ENCODE measurements at places on chromosomes 7 and 10.

DNA sequence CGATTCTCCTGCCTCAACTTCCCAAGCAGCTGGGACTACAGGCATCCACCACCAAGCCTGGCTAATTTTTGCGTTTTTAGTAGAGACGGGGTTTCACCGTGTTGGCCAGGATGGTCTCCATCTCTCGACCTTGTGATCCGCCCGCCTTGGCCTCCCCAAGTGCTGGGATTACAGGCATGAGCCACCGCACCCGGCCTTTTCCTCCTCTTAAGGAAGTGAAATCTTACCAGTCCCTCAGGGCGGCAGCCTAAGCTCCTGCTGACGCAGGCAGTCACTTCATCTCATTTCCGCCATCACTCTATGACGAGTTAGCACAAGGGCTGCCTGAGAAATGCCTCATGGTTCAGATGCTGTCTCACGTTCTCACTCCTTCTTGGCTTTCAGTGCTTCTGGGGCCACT is 246.0 kb upstream of the SHH start:
- DNase-seq: no peak

DNA sequence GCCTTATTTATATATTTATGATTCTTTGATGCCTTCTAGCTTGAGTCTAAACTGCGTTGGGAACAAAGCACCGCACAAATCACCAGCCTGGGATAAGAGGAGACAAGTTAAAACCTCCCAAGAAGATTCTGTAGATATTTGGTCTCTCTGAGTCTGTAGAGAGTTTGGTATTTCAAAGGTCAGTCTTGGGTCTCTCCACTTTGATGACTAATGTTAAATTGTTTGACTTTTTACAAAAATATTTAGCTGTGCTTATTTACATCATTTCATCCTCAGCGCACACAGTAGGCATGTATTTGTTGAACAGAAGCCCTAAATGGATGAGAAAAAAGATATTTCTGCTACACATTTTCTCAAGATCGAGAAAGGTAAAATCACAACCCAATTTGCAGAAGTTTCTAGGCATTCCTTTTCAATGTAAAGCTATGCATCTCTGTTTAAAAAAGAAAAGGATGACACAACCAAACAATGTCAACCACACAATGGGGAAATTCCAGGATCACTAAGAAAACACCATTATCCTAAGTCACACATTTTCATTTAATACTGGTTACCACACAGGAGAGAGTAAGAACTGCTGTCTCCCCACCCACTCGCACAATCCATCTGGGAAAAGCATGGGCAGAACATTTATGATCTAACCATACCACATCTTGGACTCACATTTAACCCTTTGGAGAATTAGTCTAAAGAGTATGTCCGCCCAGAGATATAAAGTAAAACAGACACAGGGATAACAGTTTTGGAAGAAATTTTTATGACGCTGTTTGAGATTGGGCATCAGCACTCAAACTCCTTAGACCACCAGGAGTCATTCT is 4.4 kb downstream of the CDK6 start:
- peak; percentile 86 for DNase-seq

- peak; percentile 6 for DNase-seq
These were observed 686 bp downstream of the ABI1 start for GRCh38 chr10:26860102-26860442.

DNA sequence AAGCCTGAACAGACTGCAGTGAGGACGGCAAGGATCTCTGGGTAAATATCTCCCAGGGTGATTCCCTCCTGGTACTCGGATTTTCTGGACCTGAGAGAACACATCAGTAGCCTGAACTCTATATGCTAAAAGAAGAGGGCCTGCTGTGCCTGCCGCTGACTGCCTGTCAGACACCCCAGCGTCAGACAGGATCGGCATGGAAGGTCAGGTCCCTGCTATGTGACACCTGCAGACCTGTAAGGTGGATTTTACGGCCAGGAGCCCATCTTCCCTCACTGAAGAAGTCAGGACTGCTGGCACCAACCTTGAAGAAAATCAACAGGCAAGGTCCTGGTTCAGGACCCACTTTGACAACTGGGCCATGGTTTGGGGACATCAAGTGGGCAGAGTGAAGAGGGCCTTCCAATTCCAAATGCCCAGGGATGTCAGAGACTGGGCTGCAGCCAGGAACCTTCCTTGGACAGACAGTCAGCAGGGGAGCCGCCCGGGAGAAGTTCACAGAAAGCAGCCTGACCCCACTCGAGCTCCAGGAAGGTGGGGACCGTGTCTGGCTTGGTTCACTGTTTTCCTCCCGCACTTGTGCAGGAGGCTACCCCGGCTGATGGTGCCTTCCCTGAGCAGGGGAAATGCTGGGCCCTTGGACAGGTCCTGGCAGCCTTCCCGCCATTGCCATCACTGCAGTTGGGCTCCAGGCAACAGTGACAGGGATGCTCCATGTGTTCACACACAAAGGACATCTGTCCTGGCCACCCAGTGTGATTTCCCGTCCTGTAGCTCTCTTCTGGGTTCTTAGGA is 91.8 kb upstream of the LANCL2 start:
- DNase-seq: no peak

DNA sequence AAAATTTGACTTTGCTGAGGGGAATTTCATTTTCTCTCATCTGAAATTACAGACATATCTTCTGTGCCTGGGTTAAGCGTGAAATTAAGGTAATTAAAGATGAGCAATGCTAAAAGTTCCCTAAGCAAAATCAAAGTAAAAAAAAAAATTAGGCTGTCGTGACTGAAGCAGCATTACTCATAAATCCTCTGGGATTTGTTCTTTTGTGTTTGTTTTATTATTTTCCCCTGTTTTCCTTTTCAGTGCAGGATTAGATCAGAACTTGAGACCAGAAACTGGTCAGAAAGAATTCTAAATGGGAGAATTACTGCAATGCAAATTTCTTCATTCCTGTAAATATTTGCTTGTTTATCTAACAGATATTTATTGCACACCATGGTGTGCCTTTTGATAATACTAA is 141.4 kb upstream of the BET1 start:
- DNase-seq: no peak

DNA sequence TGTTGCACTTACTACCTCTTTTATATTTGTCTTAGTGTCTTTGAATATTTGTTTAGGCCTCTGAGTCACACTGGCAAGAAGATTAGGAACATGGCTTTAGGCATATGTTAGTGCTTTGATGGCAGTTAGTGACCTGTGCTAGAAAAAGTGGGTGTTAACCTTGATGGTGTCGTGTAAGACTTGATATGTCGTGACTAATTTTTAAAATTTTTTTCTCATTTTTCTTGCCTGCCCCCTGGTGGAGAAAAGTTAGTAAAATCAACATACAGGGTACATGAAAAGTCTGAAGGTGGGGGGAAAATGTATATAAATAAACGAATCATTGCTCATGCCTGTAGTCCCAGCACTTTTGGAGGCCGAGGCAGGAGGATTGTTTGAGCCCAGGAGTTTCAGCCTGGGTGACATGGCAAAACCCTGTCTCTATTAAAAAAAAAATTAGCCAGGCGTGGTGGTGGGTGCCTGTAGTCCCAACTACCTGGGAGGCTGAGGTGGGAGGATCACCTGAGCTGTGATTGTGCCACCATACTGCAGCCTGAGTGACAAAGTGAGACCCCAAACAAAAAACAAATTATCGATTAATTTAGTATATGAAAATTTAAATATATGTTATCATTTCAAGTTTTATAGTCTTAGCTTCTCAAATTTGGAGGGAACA is 44.6 kb downstream of the TAX1BP1 start:
- no peak for DNase-seq

DNA sequence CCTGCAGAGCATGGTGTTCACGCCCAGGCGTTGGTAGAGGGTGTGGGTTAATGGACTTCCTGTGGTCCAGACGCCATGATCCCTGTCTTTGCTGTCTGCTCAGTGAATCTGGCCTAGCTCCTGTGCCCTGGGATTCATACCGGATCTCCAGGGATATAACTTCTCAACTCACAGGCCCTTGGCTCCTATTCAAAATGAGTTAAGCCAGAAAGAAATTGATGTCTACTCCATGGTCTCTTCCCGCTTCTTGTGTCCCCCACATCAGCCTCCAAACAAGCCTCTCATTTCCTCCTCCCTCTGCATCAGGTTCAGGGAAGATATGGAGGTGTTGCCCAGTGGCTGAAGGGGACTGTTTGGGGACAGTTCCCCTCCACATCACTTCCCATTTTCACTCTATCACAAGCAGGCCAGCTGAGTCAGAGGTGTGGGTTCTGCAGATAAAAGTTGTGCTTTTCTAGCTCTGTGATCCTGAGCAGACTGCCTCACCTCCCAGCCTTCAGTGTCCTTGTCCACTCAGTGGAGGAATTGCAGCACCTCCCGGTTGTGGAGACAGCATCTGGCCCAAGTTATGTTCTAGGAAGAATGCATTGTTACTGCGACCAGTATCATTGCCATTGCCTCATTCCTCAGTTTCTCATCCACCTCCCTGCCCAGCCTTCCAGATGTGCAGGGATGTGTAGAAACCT is 22.5 kb downstream of the AKR1E2 start:
- DNase-seq: no peak

- no peak for DNase-seq
These were observed 3.3 kb upstream of the OR6V1 start for GRCh38 chr7:143048827-143049226.

DNA sequence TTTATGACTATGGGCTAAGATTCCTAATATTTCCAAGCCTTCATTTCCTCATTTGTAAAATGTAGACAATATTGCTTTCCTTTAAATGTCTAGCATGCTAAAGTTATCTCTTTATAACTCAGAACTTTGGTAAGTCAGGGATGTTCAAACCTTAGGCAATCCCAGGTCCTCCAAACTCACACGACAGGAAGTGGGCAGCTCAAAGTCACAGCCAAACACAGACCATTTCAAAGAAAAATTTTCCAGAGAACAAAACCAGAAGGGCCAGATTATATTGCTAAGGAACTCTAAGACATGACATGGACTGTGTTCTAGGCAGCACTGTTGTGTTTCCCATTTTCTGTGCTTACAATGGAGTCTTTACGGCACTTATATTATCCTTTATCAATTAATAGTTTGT is 87.8 kb upstream of the DYNC1I1 start:
- DNase-seq: no peak

GRCh38 chr10:126268013-126268920 is 120.0 kb downstream of the ADAM12 start:
- no peak for DNase-seq

DNA sequence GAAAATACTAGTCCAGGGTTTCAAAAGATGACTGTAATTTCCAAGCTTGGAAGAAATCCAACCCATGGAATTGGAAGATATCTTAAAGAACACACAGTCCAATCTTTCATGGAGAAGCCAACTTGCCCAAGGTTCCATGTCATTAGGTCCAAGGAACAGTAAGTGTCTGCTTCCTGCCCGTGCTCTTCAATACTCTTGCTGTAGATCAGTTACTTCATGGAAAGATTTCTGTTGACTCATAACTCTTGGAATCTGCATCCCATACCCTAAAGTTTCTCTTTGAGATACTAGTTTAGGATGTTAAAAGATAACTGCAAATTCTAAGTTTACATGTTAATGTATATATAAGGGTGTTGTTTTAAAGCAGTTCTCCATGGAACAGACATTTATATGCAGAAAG is 127.9 kb upstream of the SLC13A1 start:
- no peak for DNase-seq

GRCh38 chr10:67783606-67784294 is 54.2 kb downstream of the DNAJC12 start:
- DNase-seq: no peak

- no peak for DNase-seq
These were observed 27.6 kb upstream of the LAMB1 start for GRCh38 chr7:108030516-108030915.

GRCh38 chr7:121343302-121343701 is 14.5 kb downstream of the WNT16 start:
- no peak for DNase-seq

- no peak for DNase-seq
These were observed 158.3 kb downstream of the ZNF438 start for GRCh38 chr10:30873411-30873810.

DNA sequence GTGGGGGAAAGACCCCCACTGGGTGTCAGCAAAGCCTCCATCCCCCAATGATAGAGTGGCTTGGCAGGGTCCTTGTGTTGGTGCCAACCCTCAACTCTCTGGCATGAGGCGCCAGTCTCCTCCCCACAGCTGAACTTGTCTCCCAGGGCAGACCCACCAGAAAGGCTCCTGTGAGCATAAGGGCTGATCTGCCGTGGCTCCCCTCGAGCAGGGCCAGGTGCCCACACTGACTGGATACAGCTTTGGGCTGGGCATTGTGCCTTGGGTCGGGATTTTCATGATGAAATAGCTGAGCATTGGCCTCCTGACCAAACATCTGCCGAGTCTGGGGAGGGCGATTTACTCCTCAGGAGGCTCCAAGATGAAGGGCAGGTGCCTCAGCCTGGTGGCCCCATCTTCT is 68.1 kb upstream of the NPTX2 start:
- no peak for DNase-seq

- DNase-seq: no peak
These were observed 2.2 kb downstream of the FAM53B start for GRCh38 chr10:124741922-124742412.

- DNase-seq: no peak
These were observed 38.1 kb downstream of the RASGEF1A start for GRCh38 chr10:43228783-43229207.

GRCh38 chr7:93185303-93186027 is 37.3 kb upstream of the SAMD9L start:
- no peak for DNase-seq

GRCh38 chr10:126016156-126016805 is 119.9 kb downstream of the FANK1 start:
- no peak for DNase-seq

DNA sequence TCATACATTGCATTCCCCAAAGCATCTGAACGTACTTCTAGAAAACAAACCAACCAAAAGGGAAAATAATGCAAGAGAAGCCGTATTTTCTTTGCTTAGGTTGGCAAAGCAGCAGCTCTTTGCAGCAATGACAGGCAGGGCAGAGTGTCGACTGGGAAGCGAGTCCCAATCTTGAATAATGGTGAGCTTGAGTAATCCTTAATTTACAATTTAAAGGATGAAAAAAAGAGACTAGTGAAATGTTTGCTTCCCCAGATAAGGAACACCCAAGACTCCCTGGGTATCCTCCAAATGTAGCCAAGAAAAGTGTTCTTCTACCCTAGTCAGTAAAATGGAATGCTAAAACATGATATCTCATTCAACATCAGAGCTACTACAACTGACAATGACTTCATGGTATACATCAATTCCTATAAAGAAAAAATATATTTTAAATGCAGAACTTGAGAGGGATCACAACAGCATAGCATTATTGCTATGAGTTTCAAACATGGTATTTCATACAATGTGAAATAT is 32.0 kb downstream of the GPAM start:
- DNase-seq: no peak

DNA sequence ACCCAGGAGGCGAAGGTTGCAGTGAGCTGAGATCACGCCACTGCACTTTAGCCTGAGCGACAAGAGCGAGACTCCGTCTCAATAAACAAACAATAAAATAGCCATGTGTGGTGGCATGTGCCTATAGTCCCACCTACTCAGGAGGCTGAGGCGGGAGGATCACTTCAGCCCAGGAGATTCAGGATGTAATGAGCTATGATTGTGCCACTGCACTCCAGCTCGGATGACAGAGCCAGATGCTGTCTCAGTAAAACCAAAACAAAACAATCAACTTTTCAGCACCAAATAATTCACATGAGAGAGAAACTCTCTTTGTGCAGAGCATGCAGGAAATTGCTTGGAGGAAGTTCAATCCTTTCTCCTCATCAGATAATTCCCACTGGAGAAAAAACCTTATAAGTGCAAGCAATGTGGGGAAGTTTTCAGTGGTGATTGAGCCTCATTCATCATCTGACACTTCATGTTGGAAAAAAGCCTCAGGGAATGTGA is 13.4 kb upstream of the FIS1 start:
- DNase-seq: no peak
